ENCODE measurements at places on chromosomes 12 and 14. TPM values are rescaled to one million over a fixed set of nuclear protein-coding genes. Genes with fewer than 3 reads are reported as not detected.
A peak's percentile ranks its signal among the peaks of the same experiment; 100 is the strongest.

DNA sequence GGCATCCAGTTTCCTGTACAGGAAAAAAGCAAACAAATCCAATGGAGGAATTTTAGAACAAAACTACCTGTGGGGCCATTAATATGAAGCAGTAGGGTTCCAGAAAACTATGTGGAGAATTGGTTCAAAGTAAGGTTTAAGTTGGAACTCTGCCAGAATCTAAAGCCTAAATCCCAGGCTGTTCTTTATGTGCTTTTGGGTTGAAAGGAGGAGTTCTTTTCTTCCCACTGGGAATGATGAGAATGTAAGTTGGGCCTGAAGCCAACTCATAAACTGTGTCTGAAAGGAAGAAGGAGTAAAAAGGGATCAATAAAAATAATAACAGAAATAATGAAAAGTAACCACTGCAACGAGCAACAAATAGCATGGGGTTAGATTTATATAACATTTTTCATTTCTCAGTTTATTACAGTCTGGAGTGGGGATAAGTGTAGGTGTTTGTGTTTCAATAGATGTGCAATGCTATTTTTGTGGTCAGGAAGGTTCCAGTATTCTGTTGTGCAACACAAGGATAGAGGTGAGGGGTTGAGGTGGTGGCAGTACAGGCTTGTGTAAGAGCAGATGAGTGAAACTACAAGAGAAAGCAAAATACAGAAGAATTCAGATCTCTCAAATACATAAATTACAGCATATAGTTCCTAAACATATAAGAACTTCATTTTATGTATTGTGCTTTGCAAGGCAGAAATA lies 373.6 kb downstream of the EMP1 start:
- no peaks in the 10 kb centered on the region for H3K27me3 ChIP-seq
- H3K36me3 ChIP-seq, result no peaks in the 10 kb centered on the region
- DNase-seq, result no peak
- no peak overlapping the region for H3K27ac ChIP-seq

DNA sequence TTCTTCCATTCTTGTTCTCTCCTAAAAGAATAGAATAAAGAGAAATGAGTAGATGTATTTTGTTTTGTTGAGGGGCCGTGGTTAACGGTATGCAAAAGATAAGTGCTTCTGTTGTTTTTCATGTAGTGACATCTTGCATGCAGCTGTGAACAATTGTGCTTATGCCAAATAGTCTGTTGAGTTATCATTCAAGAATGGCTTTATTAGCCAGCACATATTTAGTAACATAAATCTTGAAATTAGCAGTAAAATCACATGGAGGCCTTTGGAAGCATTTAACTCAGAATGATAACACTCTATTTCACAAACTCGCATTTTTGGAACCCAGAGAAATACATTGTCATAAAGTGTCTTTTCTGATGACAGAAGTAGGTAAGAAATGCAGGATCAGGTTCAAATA lies 1772.0 kb upstream of the FLRT2 start:
- no peak overlapping the region for H3K27ac ChIP-seq
- H3K4me3 ChIP-seq, result no peak overlapping the region
- no peaks in the 10 kb centered on the region for H3K4me1 ChIP-seq
- no peaks in the 10 kb centered on the region for H3K27me3 ChIP-seq

DNA sequence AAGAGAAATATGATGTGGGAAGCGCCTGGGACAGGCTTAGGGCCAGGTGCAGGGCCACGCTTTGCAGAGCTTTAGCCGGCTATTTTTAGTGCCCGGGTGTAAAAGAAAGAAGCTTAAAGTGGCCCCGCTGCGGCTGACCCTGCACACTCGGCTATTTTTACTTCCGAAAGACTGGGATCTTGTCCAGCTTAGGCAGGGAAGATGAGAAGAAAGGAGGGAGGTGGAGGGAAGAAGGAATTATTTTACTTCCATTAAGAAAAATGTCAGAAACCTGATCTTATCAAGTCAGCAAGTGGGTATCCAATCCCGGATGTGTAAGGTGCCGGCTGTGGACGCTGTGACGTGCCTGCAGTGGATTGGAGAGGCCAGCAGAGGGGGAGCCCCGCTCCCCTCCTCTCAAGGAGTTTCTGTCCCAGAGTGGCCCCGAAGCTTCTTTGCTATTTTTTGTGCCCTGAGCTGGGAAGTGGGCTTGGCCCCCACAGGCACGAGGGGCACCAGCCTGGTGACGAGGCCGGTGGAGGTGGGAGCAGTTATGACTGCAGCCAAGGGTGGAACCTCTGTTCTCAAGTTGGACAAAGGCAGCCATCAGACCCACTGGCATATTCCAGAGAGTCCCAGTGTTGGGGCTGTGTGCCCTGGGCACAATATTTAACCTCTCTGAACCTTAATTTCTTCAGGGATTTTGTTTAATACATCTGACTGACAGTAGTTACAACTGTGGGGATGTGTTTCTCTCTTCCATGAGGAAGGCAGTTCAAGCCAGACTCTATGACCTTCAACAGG lies 97.7 kb downstream of the ESRRB start:
- no peak for DNase-seq
- no peak overlapping the region for H3K4me3 ChIP-seq
- H3K27me3 ChIP-seq, result no peaks in the 10 kb centered on the region

DNA sequence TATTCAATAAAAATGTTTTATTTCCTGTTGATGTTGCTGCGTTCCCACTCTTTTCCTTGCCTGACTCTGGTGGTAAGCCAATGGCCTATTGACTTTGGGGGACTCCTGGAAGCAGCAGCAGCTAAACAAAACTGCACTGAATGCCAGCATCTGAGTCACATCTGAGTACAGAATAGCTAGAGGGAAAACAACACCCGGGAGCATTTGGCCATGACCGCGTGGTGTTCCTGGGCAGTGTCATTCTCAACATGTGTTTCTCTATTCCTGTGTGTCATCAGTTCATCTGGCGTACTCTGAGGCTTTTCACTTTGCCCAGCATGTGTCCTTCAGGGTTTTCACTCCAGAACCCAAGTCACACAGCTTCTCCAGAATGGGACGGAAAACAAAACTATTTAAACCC lies 238.8 kb downstream of the PAWR start:
- no peaks in the 10 kb centered on the region for H3K36me3 ChIP-seq
- no peaks in the 10 kb centered on the region for H3K4me1 ChIP-seq
- DNase-seq, result no peak
- no peaks in the 10 kb centered on the region for H3K27me3 ChIP-seq

GRCh38 chr14:72466325-72466724 lies 427.6 kb downstream of the DPF3 start:
- no peak for DNase-seq
- H3K27ac ChIP-seq, result no peak overlapping the region
- no peaks in the 10 kb centered on the region for H3K36me3 ChIP-seq
- H3K4me1 ChIP-seq, result no peaks in the 10 kb centered on the region

GRCh38 chr12:125742413-125742812 lies 677.2 kb downstream of the AACS start:
- DNase-seq, result no peak
- H3K27me3 ChIP-seq, result no peaks in the 10 kb centered on the region
- no peaks in the 10 kb centered on the region for H3K4me1 ChIP-seq

- no peaks in the 10 kb centered on the region for H3K27me3 ChIP-seq
- no peak overlapping the region for H3K4me3 ChIP-seq
- H3K4me1 ChIP-seq, result no peaks in the 10 kb centered on the region
- DNase-seq, result no peak
Observed at GRCh38 chr14:72675126-72675525, 218.8 kb downstream of the DPF3 start.

GRCh38 chr12:54734196-54734950 lies 86.2 kb upstream of the DCD start:
- no peaks in the 10 kb centered on the region for H3K27me3 ChIP-seq
- peaks cover 21% of the 10 kb centered on the region for H3K4me1 ChIP-seq
- no peaks in the 10 kb centered on the region for H3K36me3 ChIP-seq
- no peak for DNase-seq
- H3K4me3 ChIP-seq, result no peak overlapping the region
- H3K27ac ChIP-seq, result no peak overlapping the region

DNA sequence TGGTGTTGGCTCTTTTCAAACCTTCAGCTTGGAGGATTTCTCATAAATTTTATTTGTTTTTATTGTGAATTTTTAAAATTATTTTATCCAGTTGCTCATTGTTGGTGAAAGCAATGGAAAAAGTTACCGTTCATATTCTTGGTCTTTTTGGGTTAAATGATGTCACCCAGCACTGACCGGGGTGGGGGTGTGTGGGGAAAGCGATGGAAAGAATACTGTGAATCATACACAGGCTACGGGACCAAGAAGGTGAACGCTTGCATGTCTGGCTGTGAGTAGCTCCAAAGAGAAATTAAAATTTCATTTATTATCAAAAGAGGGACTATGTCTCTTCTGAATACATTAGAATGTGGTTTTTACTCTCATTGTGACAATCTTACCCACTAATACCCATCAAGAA lies 430.1 kb downstream of the AEBP2 start:
- no peak overlapping the region for H3K4me3 ChIP-seq
- no peaks in the 10 kb centered on the region for H3K36me3 ChIP-seq
- no peaks in the 10 kb centered on the region for H3K27me3 ChIP-seq
- H3K27ac ChIP-seq, result no peak overlapping the region
- no peaks in the 10 kb centered on the region for H3K4me1 ChIP-seq

- H3K27ac ChIP-seq, result peak overlapping the region; percentile 79
- H3K27me3 ChIP-seq, result no peaks in the 10 kb centered on the region
- H3K4me1 ChIP-seq, result peaks cover 91% of the 10 kb centered on the region
Observed at GRCh38 chr14:61335049-61335448, 13.7 kb downstream of the PRKCH start.

Gene LRFN5
- total RNA-seq, result not detected

Measured in CD8-positive, alpha-beta memory T cell (primary cell).